ENCODE measurements at places on chromosomes 16 and 17. TPM values are rescaled to one million over a fixed set of nuclear protein-coding genes. Genes with fewer than 3 reads are reported as not detected.

GRCh38 chr16:79136955-79137354 is 463.6 kb downstream of the MAF start:
- no peak for DNase-seq

DNA sequence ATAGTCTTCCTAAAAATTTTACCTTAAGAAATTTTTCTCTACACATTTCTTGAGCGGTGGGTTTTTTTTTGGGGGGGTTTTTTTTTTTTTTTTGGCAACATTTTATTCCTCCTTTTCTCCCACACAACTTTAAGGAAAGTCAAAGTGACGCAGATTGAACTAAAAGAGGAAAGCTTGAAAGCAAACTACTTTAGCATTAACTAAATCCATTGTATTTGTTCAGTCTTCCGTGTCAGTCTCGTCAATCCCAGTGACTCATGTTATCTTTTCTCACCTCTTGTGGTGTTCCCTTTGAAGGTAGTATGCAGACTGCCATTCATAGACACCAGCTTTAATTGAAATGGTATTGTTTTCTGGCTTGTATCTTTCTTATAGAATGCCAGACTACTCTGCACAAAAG is 39.3 kb downstream of the TADA2A start:
- no peak for DNase-seq

DNA sequence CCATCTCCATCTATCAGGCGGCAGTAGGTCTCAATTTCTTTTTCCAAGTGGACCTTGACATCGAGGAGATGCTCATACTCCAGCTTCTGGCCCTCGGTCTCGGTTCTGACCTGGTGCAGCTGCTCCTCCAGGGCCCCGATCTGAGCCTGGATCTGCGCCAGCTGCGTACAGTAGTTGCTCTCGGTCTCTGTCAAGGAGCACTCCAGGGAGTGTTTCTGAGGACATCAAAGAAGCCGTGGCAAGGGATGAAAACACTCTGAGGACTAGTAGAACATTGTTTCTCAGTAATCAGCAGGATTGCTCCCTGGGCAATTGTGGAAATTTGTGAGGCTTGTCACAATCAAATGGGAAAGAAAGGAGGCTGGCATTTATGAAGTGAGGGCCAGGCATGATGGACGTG is 5.9 kb downstream of the KRT28 start:
- no peak for DNase-seq

- no peak for DNase-seq
These were observed 43.6 kb downstream of the TEX14 start for GRCh38 chr17:58648236-58648635.

- DNase-seq = no peak
These were observed 7.8 kb downstream of the GGA2 start for GRCh38 chr16:23502466-23502865.

- DNase-seq = peak; percentile 97
These were observed 254.4 kb downstream of the C16orf95 start for GRCh38 chr16:87062569-87063442.

- DNase-seq = peak; percentile 89
These were observed 67.5 kb downstream of the SEC14L1 start for GRCh38 chr17:77208217-77208808.

- DNase-seq = peak; percentile 86
These were observed 6.2 kb downstream of the MAP3K14 start for GRCh38 chr17:45310380-45311324.

DNA sequence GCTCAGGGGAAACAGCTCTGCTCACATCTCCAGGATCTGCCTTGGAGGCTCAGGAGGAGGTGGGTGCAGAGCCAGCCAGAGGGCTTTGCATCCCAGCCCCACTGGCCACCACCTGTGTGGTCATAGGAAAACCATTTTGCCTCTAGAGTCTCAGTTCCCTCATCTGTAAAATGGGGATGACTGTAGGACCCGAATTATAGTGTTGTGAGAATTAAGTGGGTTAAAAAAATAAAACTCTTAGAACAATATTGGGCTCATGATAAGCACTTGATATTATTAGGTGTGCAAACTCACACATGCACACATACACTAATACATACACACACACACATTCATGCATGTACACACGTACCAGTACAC is 19.4 kb upstream of the JPH3 start:
- DNase-seq = peak; percentile 2

GRCh38 chr17:65529040-65529633 is 32.3 kb downstream of the AXIN2 start:
- DNase-seq = peak; percentile 29

DNA sequence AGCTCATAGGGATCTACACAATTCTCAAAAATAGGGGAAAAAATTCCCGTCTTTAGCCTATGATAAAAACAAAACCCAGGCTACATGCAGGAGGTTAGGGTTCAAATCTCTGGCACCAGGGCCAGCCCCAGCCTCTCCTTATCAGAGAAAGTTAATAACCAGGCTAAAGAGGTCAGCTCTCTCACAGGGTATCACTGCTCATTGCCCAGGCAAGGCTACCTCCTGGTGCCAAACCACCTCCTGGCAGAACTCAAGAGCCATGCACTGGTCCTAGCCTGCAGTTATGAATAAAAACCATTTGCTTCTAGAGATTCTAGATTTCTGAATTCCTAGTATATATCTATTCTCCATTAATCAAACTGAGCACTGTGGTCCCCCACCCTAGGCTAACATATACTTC is 65.8 kb downstream of the CREBBP start:
- DNase-seq = no peak

- DNase-seq = no peak
These were observed 150.3 kb upstream of the RPL38 start for GRCh38 chr17:74052993-74053711.

SDR42E2 gene
- not detected for total RNA-seq

CLEC18B gene
- total RNA-seq = 0.72 TPM

GRIN2A gene
- 1.5 TPM for total RNA-seq

TMIGD1 gene
- not detected for total RNA-seq

KRTAP4-3 gene
- not detected for total RNA-seq

ORC6 gene
- 2.7 TPM for total RNA-seq

CCL4L2 gene
- total RNA-seq = not detected

GSDMA gene
- total RNA-seq = not detected

All from osteoblast (primary cell).